ENCODE measurements at places on chromosomes 3 and 15. TPM values are rescaled to one million over a fixed set of nuclear protein-coding genes. Genes with fewer than 3 reads are reported as not detected.

DNA sequence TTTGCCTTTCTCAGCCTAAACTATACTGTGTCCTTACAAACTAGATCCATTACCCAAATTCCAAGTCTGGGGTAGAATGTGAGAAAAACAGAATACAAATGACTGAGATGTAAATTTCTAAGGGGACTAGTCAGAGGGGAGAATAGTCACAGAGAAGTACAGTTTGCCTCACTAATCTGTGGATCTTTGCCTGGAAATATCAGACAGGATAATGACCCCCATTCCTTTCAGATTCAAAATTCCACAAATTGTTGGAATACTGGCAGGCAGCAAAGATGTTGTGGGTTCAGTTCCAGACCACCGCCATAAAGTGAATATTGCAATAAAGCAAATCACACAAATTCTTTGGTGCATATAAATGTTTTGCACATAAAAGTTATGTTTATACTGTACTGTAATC, 762.8 kb upstream of the NR2F2 start:
- no peaks in the 10 kb centered on the region for H3K36me3 ChIP-seq
- DNase-seq, result no peak
- H3K27ac ChIP-seq, result no peak overlapping the region
- no peaks in the 10 kb centered on the region for H3K27me3 ChIP-seq

GRCh38 chr15:89122505-89123180, 34.4 kb downstream of the ABHD2 start:
- H3K4me1 ChIP-seq, result peaks cover 66% of the 10 kb centered on the region
- no peak overlapping the region for H3K27ac ChIP-seq
- H3K36me3 ChIP-seq, result peaks cover 12% of the 10 kb centered on the region

Gene FNDC3B
- 113 TPM for total RNA-seq

GRCh38 chr3:126102530-126102951, 18.6 kb upstream of the SLC41A3 start:
- H3K36me3 ChIP-seq, result no peaks in the 10 kb centered on the region
- peak overlapping the region; percentile 37 for H3K27ac ChIP-seq
- H3K4me3 ChIP-seq, result no peak overlapping the region
- H3K27me3 ChIP-seq, result no peaks in the 10 kb centered on the region
- peaks cover 6% of the 10 kb centered on the region for H3K4me1 ChIP-seq

Gene PROK2
- 0.30 TPM for total RNA-seq

Gene GASK1A
- total RNA-seq, result 1.3 TPM

- H3K27ac ChIP-seq, result peak overlapping the region; percentile 85
- no peaks in the 10 kb centered on the region for H3K27me3 ChIP-seq
- no peaks in the 10 kb centered on the region for H3K36me3 ChIP-seq
- H3K4me1 ChIP-seq, result peaks cover 21% of the 10 kb centered on the region
These were observed 86.8 kb downstream of the CCK start for GRCh38 chr3:42179110-42179725.

Gene HRH1
- total RNA-seq, result 0.75 TPM

Gene VEPH1
- 0.79 TPM for total RNA-seq

GRCh38 chr15:52150871-52151270, 38.3 kb upstream of the BCL2L10 start:
- no peaks in the 10 kb centered on the region for H3K4me1 ChIP-seq
- no peak for DNase-seq
- no peaks in the 10 kb centered on the region for H3K27me3 ChIP-seq
- H3K4me3 ChIP-seq, result no peak overlapping the region
- peaks cover 4% of the 10 kb centered on the region for H3K36me3 ChIP-seq
- H3K27ac ChIP-seq, result no peak overlapping the region

- no peaks in the 10 kb centered on the region for H3K27me3 ChIP-seq
- peaks cover 10% of the 10 kb centered on the region for H3K4me1 ChIP-seq
- no peaks in the 10 kb centered on the region for H3K36me3 ChIP-seq
These were observed 167.3 kb upstream of the RORA start for GRCh38 chr15:61396235-61396919.

Gene C3orf49
- total RNA-seq, result not detected

GRCh38 chr15:51251556-51251955, 86.8 kb downstream of the CYP19A1 start:
- H3K4me1 ChIP-seq, result peaks cover 10% of the 10 kb centered on the region
- no peaks in the 10 kb centered on the region for H3K36me3 ChIP-seq
- H3K27me3 ChIP-seq, result no peaks in the 10 kb centered on the region
- no peak for DNase-seq

- H3K4me1 ChIP-seq, result peaks cover 13% of the 10 kb centered on the region
- H3K4me3 ChIP-seq, result no peak overlapping the region
- DNase-seq, result peak; percentile 59
- H3K36me3 ChIP-seq, result no peaks in the 10 kb centered on the region
- H3K27me3 ChIP-seq, result no peaks in the 10 kb centered on the region
These were observed 4.8 kb downstream of the SCN5A start for GRCh38 chr3:38644662-38645053.

Measured in heart left ventricle (tissue), 16 donors.